ENCODE measurements at places on chromosomes 5 and 9.

- DNase-seq: no peak
These were observed 144.9 kb downstream of the FAM114A2 start for GRCh38 chr5:153893817-153894216.

- DNase-seq: no peak
These were observed 8.9 kb upstream of the STXBP1 start for GRCh38 chr9:127603226-127603625.

DNA sequence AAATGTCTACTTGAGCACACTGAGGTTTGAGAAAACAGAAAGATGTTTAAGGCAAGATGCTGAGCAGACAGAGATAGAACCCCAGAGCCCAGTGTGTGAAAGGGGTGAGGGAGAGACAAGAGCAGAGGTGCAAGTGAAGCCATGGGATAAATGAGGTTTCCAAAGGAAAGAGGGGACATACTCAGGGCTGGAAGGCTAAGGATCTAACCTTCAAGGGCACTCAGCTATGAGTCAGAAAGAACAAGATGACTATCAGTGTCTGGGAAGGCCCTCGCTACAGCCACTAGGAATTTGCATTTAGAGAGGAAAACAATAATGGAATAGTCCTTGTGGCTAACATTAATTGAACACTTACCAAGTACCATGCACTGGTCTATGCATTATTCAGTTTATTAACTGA, 113.7 kb downstream of the HTR4 start:
- DNase-seq: no peak

DNA sequence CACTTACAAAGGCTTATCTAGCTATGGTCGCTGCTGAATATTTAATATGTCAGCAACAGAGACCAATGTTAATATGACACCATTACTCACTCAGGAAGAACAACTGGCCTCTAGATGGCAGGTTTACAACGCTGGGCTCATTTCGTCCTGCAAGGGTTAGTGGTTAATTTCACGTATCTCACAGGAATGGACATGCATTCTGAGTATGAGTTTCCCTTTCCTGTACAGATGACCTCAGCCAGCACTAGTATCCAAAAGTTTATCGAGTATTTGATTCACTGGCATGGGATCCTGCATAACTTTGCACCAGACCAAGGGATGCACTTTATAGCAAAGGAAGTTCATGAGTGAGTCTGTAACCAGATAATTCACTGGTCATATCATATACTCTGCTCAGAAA, 8.7 kb upstream of the TRPC7 start:
- DNase-seq: no peak

- DNase-seq: no peak
These were observed 89.8 kb upstream of the ELL2 start for GRCh38 chr5:96051401-96051830.

- DNase-seq: no peak
These were observed 98.0 kb downstream of the NR6A1 start for GRCh38 chr9:124673063-124673462.

DNA sequence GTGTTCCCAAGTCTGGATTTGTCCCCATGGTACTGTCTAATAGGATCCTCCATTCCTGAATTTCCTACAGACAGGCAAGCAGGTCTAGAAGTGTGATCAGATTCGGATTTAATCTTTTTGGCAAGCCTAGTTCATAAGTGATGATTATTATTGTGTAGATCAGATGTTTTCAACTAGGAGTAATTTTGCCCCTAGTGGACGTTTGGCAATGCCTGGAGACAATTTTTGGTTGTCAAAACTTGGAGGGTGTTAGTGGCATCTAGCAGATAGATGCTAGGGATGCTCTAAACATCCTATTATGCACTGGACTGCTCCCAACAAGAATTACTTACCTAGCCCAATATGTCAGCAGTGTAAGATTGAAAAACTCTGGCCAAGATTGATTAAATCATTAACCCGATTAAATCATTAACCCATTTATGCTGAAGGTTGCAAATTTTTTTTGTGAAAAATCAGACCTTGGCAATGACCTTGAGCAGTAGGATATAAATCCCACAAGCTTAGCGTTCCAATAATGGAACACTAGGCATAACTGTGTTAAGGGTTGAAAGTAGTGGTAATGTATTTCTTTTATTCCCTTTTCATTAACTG, 28.2 kb downstream of the TCERG1 start:
- DNase-seq: no peak

- no peak for DNase-seq
These were observed 180.5 kb downstream of the CRB2 start for GRCh38 chr9:123536455-123536868.

DNA sequence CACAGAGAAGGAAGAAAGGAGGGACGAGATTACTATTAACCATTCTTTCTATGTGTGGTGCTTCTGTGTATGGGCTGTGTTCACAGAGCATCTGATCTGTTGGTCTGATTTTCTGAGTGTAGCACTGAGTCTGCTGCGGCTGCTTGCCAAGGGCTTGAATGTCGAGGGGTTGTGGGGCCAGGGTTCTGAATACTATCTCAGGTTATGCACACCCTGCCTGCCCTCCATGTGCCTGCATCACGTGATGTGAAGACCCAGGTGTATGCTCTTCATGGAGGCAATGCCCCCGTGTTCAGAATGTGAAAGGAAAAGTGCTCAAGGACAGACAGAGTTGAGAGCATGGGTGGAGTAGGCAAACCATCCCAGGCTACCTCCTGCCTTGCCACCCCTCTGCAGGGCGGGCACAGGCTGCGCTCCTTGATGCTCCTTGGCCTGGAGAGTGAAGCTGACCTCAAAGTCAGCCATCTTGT, 254.9 kb downstream of the FANCC start:
- DNase-seq: no peak

DNA sequence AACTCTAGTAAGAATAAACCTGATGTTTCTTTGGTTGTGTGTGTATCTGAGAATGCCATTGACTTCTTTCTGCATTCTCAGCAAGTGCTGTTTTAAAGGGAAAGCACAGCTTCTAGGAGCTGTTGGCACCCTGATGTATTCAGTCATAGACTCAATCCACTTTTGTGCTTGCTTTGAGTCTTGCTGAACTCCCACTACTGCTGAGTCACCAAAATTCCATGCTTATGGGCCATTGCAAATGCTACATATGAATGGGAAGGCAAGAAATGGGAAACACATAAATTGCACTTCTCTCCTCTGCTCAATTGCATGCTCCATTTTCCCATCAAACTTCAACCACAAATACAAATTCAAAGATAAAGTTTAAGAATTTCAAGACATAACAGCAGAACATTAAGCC, 9.8 kb upstream of the FTMT start:
- no peak for DNase-seq

GRCh38 chr5:2168601-2169429, 286.1 kb upstream of the IRX4 start:
- DNase-seq: no peak

DNA sequence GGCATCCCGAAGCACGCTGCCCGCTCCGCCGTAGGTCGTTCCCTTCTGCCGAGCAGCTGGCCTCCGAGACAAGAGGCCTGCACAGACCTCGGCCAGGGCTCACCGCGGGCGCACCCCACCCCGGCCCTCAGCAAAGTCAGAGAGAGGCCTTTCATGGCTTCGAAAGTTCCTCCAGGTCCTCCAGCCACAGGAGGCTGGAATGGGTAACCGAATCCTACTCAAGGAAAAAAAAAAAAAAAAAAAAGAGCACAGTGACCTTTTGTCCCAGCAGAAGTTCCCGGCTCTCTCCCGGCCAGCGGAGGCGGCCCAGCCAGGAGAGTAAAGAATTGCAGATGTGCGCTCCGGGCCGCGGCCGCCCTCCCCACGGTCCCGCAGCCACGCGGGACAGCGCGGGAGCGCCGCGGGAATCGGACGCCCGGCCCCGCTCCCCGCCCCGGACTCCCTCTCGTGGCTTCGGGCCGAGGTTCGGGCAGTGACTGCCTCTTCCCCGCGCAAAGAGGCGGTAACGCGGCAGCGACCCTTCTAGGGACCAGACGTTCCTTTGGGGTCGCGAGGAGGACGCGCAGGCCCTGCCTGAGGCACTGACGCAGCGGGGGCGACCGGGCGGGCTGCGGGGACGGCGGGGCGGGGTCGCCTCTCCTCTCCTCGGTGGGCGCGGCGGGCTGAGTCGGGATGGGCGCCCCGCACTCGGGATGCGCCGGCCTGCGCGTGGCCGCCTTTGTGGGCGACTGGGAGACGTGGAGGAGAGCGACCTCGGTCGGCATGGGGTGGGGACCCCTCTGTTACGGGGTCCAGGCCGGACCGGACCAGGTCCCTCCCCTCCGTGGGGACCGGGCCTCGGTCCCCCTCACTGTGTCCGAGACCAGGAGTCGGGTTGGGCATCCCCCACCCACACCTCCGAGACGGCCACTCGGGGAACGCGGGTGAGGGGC, 754 bp downstream of the GFPT2 start:
- no peak for DNase-seq

DNA sequence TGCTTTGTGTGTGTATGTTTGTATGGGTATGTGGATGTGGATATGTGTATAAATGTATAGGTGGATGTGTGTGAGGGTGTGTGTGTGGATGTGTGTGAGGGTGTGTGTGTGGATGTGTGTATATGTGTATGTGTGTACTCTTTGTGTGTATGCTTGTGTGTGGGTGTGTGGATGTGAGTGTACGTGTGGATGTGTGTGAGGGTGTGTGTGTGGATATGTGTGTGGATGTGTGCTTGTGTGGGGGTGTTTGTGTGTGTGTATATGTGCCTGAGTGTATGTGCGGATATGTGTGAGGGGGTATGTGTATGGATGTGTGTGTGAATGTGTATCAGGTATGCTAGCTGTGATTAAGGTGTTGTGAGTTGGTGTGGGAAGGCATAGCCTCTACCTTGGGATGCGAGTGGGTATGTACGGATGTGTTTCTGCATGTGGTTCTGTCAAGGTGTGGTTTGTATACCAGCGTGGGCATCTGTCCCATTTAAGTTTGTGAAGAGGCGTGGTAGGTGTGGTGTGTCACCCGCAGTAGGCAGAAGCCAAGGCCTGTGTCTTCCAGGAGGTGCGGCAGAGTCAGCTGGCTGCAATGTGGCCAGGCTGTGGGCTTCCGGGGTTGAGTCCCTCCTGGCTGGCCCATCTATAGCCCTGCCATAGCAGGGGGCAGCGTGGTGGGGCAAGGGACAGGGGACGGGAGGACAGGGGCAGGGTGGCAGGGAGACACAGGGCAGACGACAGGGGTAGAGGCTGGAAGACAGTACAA, 155.8 kb downstream of the DAB2IP start:
- no peak for DNase-seq

DNA sequence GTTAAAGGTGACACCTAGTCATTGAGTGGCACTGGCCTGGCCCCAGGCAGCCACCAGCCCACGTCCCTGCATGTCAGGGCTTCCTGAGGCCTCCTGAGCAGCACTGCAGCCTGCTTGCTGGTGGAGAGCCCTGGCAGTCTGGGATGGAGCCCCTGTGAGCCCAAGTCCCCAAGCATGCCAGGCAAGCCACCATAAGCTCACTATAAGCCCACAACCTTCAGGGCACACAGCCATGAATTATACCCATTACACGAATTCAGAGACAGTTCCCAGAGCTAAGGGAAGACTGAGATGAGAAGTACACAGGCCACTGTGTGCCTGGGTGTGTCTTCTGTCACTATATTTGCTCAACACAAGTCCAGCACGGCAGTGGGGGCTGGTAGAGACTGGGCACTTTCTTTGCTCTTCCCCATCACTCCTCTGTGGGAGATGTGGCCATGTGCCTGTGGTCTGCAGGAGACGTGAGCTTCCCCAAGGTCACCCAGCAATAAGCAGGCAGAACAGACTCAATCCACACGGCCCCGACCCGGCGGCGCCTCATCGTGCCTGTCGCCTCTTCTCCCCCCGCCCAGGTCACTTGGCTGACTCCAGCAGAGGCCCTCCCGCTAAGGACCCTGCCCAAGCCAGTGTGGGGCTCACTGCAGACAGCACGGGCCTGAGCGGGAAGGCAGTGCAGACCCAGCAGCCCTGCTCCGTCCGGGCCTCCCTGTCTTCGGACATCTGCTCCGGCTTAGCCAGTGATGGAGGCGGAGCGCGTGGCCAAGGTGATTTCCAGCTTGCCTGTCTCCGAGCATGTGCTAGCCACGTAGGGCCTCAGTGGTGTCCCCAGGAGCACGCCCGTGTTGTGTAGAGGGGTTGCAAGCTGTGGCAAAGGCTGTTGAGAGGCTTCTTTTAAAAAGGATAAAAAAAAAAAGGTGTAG, 114.8 kb downstream of the WNK2 start:
- no peak for DNase-seq

- DNase-seq: no peak
These were observed 39.2 kb downstream of the ZNF366 start for GRCh38 chr5:72468024-72468423.

DNA sequence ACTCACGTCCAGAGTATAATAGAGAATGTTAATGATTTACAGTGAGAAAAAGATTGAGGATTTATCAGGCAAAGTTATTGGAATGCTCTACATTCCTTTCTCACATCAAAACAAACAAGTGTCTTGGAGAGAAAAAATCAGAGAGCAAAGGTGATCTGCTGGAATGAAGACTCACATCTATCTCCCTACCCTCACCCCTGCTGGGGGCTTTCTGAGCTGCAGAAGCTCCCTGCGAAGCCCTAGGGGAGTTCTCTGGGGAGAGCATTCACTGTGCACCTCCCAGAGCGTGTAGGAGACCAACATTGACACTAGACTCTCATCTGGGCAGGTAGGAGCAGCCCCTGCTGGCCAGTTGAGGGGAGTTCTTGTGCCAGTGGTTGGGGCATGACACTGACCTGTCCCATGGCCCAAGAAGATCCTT, 76.6 kb upstream of the ADAMTS16 start:
- no peak for DNase-seq

DNA sequence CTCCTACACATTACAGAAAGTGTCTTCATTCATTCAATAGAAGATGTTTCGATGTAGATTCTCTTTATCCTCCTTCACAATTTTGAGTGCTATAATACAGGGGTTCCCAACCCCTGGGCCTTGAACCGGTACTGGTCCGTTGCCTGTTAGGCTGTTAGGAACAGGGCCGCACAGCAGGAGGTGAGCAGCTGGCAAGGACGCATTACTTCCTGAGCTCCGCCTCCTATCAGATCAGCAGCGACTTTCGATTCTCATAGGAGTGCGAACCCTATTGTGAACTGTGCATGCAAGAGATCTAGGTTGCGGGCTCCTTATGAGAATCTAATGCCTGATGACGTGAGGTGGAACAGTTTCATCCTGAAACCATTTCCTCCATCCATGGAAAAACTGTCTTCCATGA, 153.0 kb upstream of the SMC2 start:
- no peak for DNase-seq

DNA sequence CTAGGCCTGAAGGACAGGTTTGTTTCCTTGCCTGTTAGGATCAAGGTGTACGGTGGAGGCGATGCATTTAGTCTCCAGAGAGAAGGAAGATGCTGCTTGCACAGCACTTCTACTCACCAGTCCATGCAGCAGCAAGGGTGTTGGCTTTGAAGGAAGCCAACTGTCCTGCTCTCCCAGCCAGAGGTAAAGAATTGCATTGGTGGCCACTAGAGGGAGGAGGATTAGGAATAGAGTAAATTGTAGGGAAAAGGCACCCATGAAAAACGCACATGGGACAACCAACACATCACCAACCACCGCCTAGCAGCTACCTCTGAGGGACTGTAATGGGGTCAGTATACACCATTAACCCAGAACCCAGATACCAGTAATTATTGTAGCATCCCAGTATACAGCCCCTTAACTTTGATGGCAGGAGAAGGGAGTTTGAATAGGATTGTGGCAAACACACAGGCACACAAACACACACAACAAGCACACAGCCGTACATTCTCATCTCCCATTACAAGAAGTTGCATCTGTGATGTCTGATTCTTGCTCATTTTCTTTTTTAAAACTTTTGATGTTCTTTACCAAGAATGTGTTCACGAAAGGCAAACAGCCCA, 267.7 kb downstream of the ADAMTS6 start:
- DNase-seq: no peak
